Hepatocyte (in vitro differentiated cells): ENCODE measurements at places on chromosomes 16 and 17.

DNA sequence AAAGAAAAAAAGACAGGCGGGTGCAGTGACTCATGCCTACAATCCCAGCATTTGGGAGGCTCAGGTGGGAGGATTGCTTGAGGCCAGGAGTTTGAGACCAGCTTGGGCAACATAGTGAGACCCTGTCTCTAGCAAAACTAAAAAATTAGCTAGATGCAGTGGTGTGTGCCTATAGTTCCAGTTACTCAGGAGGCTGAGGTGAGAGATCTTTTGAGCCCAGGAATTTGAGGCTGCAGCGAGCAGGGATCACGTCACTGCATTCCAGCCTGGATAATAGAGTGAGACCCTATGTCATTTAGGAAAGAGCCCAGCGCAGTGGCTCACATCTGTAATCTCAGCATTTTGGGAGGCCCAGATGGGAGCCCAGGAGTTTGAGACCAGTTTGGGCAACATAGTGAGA is 126.6 kb downstream of the CMIP start:
- no peak for DNase-seq

DNA sequence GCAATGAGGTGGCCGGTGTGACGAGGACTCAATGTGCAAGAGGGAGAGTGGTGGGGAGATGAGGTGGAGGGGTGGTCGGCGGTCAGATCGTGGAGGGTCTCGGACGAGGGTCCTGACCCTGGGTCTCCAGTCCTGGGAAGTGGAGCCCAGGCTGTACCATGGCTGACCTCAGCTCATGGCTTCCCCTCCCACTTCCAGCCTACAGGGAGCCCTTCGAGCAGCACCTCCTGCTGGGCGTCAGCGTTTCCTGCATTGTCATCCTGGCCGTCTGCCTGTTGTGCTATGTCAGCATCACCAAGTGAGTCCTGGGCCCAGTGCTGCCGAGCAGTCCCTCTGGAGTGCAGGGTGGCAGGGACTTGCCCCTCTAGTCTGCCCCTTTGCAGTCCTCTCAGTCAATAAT is 41.8 kb downstream of the IL4R start:
- no peak for DNase-seq

GRCh38 chr16:79600638-79601091 is at the start of gene MAF:
Gene MAF, minus strand, starts transcription at chr16:79600737. Its CDS starts 835 bp downstream, at chr16:79599902.
- DNase-seq, result peak; percentile 98

DNA sequence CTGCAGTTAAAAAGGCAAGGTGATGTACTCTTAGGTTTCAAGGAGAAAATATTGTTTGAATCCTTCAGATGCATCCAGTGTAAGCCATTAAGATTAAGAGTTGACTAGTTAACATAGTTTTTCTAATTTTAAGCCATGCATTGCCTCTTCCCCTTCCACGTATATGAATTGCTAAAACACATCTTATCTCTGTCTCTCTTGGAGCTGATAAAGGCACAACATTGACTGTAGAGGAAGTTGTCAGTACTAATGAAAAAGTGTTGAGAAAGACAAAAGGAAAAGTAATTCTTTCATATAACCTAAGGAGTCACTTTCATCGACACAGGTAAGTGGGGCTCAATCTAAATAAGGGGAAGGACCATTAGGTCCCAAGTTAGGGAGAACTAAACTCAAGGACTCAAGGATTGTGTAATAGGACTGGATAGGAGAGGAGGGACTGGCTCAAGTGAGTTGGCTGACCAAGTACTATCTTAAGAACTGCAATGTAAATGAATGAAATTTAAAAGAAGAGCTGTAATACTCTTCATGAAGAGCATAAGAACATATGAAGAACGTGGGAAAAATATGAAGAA is 55.6 kb downstream of the GRB7 start:
- DNase-seq, result no peak
